NCI-H1436 (cell line): ENCODE measurements at places on chromosomes 7 and 10.

DNA sequence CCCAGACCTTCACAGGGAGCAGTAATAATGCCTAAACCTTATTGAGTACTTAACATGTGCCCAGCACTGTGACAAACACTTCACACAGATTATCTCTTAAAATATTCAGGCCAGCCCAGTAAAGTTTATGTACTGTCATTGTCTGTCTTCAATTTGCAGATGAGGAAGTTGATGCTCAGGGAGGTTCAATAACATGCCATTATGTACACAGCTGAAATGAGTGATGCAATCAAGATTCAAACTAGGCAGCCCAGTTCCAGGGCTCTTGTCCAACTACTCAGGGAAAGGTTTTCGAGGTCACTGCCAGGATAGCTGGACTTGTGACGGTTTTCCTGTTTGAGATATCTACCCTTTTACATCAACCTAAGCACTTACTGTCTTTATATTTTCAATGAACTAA is 56.1 kb downstream of the AUTS2 start:
- peak; percentile 11 for DNase-seq

DNA sequence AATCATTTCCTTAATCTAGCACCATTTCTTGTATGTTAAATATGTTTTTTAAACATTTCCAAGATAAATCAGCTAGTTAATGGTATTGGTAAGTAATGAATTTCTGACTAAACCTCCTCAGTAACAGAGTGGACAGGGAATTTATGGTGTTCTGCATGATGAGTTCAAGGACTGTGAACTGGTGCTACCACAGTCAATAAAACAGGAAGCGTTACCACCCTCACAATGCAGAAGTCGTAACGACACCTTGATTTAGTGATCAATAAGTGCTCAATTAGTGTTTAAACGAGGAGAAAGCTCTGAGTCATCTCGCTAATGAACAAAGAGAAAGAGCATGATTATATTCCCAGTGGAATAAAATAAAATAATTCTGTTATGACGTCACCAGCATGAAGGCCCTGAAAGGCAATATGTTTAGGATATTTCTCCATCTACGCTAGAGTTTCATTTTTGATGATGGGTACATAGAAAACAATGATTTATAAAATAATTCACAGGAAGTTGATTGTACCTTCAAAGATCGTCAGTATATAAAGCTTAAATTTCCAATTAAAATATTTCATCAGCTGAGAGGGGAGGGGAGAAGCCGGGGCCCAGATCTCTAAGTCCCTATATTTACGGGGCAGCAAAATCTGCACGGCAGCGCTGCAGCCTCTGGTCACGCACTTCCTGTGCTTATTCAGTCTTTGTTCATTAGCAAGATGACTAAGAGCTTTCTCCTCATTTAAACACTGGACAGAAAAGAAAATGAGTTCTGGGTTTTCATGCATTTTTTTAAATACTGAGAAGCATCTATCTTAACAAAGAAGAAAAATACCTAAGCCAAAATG is 400.5 kb downstream of the PTPRN2 start:
- peak; percentile 79 for DNase-seq

DNA sequence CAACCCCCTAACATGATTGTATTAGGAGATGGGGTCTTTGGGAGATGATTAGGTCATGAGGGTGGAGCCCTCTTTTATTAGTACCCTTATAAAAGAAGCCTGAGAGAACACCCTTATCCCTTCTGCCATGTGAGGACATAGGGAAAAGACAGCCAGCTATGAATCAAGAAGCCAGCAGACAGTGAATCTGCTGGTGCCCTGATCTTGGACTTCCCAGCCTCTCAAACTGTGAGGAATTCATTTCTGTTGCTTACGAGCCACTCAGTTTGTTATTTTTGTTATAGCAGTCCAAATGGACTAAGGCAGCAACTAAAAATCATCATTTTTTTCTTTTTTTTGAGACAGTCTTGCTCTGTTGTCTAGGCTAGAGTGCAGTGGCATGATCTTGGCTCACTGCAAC is 59.8 kb downstream of the SLC18A2 start:
- no peak for DNase-seq

DNA sequence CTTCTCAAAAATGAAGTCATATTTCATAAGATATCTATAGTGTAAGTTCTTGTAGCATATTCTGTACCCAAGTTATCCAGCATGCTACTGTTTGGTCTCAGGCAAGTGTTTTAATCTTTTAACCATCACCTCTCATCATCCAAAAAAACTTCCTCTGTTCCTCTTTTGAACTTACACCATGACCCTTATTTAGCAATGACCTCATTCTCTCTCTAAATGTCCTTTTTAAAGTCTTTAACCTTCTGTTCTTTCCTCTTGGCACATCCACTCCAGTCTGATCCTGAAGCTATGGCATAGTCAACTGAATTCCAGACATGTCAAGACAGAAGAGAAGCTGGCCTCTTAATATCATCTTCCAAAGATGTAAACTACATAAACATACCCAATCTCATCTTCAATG is 26.2 kb downstream of the PPP3CB start:
- DNase-seq, result no peak

DNA sequence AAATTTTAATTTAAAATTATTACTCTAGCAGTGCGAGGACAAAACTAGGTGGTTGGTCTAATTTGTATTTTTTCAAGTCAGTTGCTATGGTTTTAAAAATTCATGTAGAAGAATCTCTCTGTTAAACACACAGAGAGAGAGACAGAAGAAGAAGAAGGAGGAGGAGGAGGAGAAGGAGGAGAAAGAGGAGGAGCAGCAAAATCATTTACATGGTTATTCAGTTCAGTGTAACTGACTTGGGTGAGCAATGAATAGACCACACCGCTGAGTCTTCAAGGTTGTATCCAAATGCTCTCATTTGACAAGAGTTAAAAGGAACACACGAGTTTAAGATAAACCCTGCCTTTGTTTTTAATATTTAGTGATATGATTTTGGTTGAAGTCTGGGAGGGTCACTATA is 131.1 kb downstream of the PDE1C start:
- no peak for DNase-seq

GRCh38 chr10:114313139-114313538 is 74.1 kb downstream of the VWA2 start:
- DNase-seq, result no peak
